ENCODE measurements at places on chromosomes 3 and 15.

GRCh38 chr3:57864853-57865252, 108.7 kb downstream of the SLMAP start:
- DNase-seq, result no peak

DNA sequence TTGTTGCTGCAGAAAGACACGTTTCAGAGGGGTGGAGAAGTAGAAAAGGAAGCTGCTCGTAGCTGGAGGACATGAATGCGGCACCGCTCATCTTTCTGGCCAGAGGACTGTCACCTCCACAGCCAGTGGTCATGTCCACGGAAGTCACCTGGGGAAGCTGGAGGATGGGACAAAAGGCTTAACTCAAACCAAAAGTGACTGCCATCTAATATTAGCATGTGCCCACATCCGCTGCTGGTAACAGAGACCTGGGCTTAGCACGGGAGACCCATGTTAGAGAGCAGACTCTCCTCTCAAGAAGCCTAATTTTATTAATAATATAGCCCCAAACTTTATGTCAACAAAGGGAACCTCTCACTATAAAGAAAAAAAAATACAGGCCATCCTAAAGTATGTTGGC, 5.9 kb downstream of the MEX3B start:
- no peak for DNase-seq

DNA sequence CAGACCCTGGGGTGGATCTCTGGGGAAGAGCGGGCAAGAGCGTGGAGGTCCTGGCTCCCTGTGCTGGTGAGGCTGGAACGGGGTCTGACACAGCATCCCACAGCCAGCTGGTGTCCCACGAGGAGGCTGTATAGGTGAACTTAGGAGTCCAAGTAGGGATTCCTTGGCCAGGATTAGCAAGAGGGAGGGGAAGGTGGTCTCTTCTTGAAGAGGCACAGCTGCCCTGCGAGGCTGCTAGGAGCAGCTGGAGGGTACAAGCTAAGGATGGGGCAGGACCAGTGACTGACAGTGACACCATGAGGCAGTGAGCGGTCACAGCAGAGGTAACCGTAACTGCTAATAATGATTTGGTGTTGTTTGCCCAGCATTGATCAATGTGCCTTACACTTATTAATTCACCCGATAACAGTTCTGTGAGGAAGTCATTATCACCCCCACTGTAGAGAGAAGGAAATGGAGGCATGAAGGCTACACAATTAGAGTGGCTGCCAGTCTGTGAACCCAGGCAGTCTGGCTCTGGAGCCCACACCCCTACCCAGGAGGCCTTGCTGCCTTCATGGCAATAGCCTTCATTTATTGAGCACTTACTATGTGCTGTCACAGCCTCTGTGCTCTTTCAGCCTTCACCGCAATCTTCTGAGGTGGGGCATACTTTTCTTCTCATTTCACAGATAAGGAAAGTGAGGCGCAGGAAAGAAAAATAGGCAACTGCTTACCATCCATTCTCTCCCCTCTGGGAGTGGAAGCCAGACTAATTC, 59.4 kb downstream of the TMEM44 start:
- DNase-seq, result no peak

DNA sequence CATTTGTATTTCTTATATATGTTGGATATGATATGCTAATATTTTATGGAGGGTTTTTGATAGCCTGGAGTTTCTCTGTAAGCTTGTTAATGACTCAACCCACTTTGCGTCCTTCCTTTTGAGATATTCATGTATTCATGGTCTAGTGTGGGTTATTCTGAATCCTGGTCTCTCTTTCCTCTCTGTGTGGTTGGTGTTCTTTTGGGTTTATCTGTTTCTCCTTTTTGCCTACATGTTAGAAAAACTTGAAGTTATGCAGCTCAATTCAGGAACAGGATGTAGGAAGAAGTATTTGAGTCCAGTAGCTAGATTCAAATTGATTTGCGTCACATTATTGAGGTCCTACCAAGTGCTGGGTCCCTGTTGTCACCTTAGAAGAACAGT, 28.1 kb downstream of the CMTM7 start:
- no peak for DNase-seq

- DNase-seq, result no peak
These were observed 105.1 kb downstream of the ZMAT3 start for GRCh38 chr3:178966299-178967176.

DNA sequence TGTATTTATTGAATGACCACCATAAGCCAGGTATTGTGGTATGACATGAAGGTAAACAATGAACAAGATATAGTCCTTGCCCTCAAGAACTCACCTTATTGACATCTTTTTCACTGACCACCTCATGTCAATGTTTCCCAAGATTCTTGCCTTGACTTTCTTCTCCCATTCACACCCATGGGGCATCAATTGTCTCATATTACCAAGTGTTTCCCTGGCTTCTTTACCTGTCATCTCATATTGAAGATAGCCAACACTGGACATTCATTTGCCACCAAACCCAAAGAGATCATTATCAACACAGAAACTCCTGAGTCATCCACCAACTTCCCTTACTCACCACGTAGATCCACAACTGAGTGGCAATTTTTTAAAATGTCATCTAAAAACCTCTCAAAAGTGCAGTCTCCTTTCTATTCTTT, 2.2 kb downstream of the EFHB start:
- no peak for DNase-seq

DNA sequence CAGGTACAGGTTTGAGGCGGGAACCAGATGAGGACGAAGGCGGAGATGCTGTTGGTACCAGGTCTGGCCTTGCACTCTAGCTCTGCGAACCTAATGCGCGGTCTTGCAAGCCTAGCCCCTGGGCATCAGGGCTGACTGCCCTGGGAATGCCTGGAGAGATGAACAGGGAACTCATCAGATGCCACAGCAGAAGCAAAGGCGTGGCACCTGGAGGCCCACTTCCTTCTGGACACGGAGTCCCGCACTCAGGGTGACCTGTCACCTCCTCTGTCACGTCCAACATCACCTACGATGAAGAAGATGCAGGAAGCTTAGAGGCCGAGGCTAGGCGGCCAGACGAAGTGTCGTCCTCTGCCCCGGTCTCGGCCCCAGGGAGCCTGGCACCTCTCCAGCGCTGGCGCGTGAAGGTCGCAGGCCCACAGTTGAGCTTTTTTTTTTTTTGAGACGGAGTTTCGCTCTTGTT, 9.4 kb downstream of the RPLP1 start:
- no peak for DNase-seq

DNA sequence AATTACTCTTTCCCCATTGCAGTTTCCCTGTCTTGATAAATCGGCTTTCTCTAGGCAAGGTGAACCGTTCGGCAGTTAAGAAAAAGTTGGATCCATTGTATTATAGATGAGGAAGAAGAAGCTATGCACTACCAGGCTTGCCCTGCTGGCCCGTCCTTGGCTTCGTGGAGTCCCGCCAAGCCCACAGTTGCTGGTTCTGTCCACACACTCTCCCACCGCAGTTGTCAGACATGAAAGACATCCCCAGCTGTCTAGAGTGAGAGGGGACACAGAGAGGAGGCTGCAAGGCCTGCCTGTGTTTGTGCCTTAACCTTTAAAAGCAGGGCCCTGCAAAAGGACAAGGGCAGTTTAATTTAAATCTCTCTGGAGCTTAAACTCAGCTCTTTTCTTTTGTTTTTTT, 47.2 kb upstream of the PLCL2 start:
- DNase-seq, result no peak

DNA sequence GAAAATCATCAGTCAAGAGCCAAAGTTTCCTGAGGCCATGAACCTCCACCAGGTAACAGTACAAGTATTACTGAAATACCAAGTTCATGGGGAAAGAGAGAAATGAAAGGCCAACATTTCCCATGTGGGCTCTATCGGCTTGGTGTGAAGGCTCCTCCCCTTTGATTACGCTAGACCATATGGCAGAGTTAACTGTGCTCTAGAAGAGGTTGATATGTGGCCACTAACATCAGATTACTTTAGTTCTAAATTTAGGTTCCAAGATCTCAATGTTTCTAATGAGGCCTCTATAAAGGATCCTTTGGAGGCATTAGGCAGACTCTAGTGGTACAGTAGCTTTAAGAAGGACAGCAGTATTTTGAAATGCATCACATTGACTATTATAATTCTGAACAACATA, 127.1 kb downstream of the SEMA6D start:
- no peak for DNase-seq

- no peak for DNase-seq
These were observed 191.8 kb upstream of the SUCLG2 start for GRCh38 chr3:67846166-67846565.

DNA sequence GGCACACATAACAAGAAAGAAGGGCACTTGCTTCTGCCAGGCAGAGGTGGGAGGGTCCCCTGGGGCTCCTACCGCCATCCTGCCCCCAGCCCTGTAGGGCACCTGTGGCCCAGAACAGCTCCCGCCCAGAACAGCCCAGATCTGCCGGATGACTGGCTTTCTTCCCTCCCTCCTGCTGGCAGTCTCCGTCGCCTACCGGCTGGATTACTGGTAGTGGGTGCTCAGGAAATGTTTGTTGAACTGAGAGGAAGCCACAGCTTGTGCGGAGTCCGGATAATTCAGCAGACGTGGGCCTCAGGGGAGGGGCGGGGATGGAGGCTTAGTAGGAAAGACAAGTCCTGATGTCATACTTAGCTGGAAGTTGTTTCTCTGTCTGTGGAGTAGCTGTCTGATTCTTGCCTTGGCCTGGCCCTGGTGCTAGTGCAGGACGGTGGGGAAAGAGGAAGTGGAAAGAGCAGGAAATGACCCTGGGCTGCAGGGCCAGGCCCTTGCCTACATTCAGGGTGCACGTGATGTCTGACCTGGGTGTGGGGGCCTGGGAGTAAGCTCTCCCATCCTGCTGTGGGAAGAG, 6.7 kb downstream of the CCDC9B start:
- DNase-seq, result no peak

DNA sequence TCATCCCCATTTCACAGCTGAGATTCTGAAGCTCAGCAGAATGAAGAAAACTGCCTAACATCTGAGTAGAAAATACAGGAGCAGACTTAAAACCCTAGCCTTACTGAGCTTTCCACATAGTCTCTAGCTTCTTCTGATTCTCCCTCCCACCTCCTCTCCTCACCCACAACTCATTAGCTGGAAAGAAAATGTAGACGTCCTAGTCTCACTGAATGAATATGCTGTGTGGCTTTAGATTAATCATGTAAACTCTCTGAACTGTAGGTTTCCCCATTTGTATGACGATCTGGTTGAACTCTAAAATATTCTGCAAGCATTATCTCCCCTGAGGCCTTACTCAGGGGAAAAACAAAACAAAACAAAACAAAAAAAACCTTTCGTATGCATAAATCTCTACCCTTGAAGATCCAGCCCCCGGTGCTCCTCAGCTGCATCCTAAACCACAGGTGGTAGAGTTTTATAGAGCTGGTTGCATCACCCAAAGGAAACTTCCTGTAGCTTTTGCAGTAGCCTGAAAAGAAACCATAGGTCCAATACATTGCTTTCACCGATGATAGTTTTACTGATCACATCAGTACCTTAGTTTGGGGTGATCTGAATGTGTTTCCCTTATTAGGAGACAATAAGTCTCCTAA, 40.6 kb downstream of the FOXB1 start:
- no peak for DNase-seq

GRCh38 chr15:83919319-83919830, 265.5 kb downstream of the ADAMTSL3 start:
- no peak for DNase-seq

GRCh38 chr3:149763565-149764195, 11.4 kb upstream of the COMMD2 start:
- no peak for DNase-seq

DNA sequence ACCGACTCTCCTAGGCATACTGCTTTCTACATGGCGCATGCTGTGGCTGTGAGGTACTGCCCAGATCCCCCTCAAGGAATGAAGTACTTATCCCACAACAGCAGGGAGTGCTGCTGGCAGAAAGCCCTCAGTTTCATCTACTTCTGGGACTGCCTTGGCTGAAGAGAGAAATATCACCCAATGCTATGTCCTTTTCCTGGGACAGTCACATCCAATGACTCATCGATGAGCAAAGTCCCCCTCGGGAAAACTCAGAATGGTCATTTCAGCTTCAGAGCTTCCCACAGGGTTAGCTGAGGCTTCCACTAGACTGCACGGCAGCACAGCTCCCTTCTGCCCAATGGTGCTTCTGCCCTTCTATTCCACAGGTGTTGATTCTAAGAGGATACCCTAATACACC, 3.6 kb upstream of the NMD3 start:
- DNase-seq, result no peak

GRCh38 chr15:30979457-30979856, 12.0 kb downstream of the MTMR10 start:
- no peak for DNase-seq

GRCh38 chr3:72265256-72266015, 480.5 kb upstream of the PROK2 start:
- no peak for DNase-seq

- no peak for DNase-seq
These were observed 56.3 kb downstream of the PDZRN3 start for GRCh38 chr3:73568371-73568862.

- no peak for DNase-seq
These were observed 96.5 kb upstream of the PIAS1 start for GRCh38 chr15:67957435-67958132.

DNA sequence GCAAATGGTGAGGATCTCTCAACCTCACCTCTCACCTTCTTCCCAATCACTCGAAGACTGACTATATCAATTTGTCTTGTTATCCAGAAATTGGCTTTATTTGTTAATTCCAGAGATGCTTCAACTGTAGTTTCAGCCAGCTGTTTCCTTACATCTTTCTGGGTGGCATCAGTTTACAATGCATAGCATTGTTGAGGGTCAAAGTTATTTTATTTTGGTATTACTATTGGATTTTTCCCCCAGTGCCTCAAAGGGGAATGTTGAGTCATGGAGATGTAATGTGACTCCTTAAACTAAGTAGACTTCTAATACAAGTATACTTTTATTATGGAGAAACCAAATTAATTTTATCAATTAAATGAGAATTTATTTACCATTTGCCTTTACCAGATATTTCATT, 351.6 kb downstream of the TIGIT start:
- DNase-seq, result no peak

DNA sequence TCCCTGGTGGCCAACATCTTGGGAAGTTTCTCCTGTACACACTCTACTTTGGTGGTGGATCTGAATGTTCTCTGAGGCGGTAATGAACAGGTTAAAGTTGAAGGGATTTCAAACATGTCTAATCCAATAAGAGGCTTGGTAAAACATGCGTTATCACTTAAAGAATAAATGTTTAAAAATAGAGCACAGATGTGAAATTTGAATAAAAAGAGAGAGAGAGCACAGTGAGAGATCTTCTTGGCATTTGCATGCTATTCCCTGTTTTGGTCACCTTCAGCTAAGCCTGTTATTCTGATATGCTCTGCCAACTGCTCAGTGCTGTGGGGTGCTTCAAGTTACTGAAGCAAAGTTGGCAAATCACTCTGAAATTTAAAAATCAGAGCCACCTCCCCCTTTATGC, 237.7 kb upstream of the WNT5A start:
- no peak for DNase-seq

- DNase-seq, result no peak
These were observed 406.0 kb upstream of the TMCO5A start for GRCh38 chr15:37528432-37528831.
